ENCODE measurements at places on chromosomes 7 and 10.

DNA sequence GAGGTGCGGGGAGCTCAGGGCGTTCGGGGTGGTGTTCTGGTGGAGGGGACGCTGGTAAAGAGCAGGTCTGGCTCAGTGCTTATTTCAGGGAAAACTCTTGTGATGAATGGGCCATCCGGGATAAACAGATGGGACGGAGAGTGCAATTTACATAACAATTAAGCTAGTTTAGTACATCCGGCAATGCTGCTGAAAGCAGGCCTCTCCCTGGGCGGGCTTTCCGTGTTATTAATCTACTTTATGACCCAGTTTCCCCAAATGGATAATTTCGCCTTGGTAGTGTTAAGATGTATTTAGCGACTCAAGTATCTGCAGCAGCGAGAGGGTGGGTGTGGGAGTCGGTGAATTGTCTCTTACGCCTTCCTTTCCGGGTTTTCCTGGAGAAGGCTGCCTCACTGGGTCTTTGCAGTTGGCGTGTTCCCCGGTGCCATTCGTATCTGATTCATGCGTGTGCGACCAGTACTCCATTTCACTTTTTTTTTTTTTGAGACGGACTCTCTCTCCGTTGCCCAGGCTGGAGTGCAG lies 25.2 kb downstream of the FOXK1 start:
- DNase-seq = peak; percentile 30

GRCh38 chr10:73339436-73339835 lies 19.2 kb downstream of the CFAP70 start:
- DNase-seq = no peak

DNA sequence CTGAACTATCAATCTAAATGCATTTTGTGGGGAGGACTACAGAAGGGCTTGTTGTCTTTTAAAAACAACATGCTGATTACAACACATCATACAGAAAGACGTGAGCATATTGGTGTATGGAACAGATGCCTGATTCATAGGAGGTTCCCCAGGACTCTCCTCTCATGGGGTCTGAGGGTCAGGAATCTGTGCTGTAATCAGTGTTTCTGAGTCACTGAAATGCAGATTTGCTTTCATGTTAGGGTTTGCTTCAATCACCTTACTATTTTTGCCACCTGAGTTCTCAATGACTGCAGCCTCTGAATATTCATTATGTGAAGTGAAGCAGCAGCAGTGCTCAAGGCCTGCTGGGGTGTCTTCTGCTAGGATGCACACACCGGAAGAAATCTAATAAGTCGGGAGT lies 550 bp upstream of the ANK3 start:
- no peak for DNase-seq

- no peak for DNase-seq
These were observed 28.5 kb downstream of the DNAJB9 start for GRCh38 chr7:108598153-108598552.

- no peak for DNase-seq
These were observed 48.3 kb downstream of the TMEM270 start for GRCh38 chr7:73909051-73909941.

DNA sequence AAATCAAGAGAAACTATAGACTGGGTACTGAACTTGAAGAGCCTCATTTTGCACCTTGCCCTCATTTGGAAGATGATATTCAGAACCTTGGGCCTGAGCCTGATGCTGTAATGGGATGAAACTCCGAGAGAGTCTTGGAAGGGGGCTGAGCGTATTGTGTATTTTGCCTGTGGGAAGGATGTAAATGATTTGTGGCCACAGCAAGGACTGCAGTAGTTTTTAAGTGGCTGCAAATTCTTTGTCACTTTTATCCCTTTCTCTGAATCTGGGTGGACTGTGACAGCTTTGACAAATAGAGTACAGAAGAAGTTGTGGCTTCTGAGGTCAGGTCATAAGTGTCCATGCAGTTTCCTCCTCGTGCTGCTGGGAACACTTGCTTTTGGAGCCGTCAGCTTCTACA lies 221.2 kb downstream of the ADRA2A start:
- DNase-seq = no peak
